ENCODE measurements at places on chromosomes 3 and 15. TPM values are rescaled to one million over a fixed set of nuclear protein-coding genes. Genes with fewer than 3 reads are reported as not detected.

The FAM107A gene
- total RNA-seq = not detected

The MYO5C gene
- total RNA-seq = under 0.01 TPM

The RYR3 gene
- total RNA-seq = 0.18 TPM

The PSTPIP1 gene
- 0.36 TPM for total RNA-seq

The FAM81A gene
- total RNA-seq = not detected

The SNX33 gene
- 12.7 TPM for total RNA-seq

- no peak overlapping the region for H3K4me3 ChIP-seq
- H3K36me3 ChIP-seq = peaks cover 2% of the 10 kb centered on the region
- H3K27ac ChIP-seq = no peak overlapping the region
- peak; percentile 61 for DNase-seq
Measured at GRCh38 chr3:37922721-37923568, 61.3 kb downstream of the CTDSPL start.

DNA sequence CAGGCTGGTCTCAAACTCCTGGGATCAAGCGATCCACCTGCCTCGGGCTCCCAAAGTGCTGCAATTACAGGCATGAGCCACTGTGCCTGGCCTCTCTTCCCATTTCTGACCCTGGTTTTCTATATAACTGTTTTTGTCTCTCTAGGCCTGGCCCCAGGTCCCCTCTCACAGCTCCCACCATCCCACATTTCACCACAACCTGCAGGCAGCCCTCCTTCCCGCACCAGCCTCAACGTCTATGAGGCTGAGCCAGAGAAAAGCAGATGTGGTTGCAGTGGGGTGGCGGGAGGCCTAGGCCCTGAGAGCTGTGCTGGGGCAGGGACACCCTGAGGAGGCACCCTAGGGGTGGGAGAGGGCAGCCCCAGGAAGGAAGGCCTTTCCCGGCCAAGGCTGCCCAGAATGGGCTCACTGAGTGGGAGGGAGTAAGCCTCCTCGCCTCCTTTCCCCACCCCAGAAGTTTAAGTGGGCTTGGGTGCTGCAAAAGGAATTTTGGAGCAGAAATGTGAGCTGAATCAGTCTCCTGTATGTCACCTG lies 99.7 kb downstream of the LSM3 start:
- DNase-seq = no peak

GRCh38 chr3:141392897-141393734 lies 24.8 kb downstream of the ZBTB38 start:
- peaks cover 25% of the 10 kb centered on the region for H3K36me3 ChIP-seq
- no peak for DNase-seq
- H3K27ac ChIP-seq = peak overlapping the region; percentile 56
- H3K27me3 ChIP-seq = no peaks in the 10 kb centered on the region
- H3K4me1 ChIP-seq = peaks cover 14% of the 10 kb centered on the region

- peak overlapping the region; percentile 12 for H3K4me3 ChIP-seq
- peak; percentile 52 for DNase-seq
- no peaks in the 10 kb centered on the region for H3K27me3 ChIP-seq
- peaks cover 18% of the 10 kb centered on the region for H3K4me1 ChIP-seq
- no peak overlapping the region for H3K27ac ChIP-seq
Measured at GRCh38 chr15:83108266-83109219, 1.1 kb downstream of the TM6SF1 start.

DNA sequence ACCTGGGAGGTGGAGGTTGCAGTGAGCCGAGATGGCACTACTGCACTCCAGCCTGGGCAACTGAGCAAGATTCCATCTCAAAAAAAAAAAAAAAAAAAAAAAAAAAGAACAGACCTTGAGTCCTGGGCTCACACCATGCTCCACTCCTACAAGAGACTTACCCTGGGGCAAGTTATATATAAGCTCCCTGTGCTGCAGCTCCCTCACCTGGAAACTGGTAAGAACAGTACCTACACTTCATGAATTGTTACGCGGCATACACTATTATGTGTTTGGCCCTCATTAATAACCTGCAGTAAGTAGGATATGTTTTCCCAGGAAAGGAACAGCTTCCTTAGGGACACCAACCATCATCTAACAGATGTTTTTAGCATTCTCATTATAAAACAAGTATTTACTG lies 119.6 kb downstream of the FMN1 start:
- no peak overlapping the region for H3K27ac ChIP-seq
- no peaks in the 10 kb centered on the region for H3K27me3 ChIP-seq
- no peak for DNase-seq

- H3K4me3 ChIP-seq = no peak overlapping the region
- peaks cover 30% of the 10 kb centered on the region for H3K4me1 ChIP-seq
- H3K27me3 ChIP-seq = no peaks in the 10 kb centered on the region
- H3K36me3 ChIP-seq = no peaks in the 10 kb centered on the region
Measured at GRCh38 chr3:112675349-112675748, 34.4 kb upstream of the CCDC80 start.

DNA sequence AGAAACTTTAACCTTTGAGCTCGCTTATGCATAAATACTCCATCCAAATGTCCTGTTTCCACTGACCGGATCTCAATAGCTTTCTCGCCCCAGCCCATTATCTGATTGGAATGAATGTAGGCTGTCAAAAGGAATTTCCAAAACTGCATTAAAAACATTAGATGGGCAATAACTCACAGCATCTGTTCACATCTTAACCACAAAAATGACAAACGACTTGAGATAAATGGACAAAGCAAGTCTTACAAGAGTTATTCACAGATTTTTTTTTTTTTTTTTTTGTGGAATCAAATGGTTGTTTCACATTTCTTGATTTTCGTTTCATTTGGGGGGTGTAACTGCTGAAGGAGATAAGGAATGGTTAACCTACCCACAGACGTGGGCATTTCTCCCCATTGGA lies 39.7 kb upstream of the SLC2A2 start:
- DNase-seq = no peak
- no peaks in the 10 kb centered on the region for H3K4me1 ChIP-seq
- no peak overlapping the region for H3K27ac ChIP-seq

GRCh38 chr3:64898941-64899340 lies 211.1 kb upstream of the ADAMTS9 start:
- H3K27ac ChIP-seq = no peak overlapping the region
- DNase-seq = peak; percentile 41
- H3K4me1 ChIP-seq = peaks cover 7% of the 10 kb centered on the region
- no peaks in the 10 kb centered on the region for H3K36me3 ChIP-seq

- no peak overlapping the region for H3K27ac ChIP-seq
- H3K36me3 ChIP-seq = no peaks in the 10 kb centered on the region
- DNase-seq = no peak
- no peaks in the 10 kb centered on the region for H3K27me3 ChIP-seq
- H3K4me1 ChIP-seq = no peaks in the 10 kb centered on the region
- no peak overlapping the region for H3K4me3 ChIP-seq
Measured at GRCh38 chr15:27589260-27589659, 509.9 kb downstream of the OCA2 start.

GRCh38 chr3:146241523-146242240 lies 9.2 kb downstream of the PLSCR4 start:
- no peak overlapping the region for H3K27ac ChIP-seq
- H3K4me3 ChIP-seq = no peak overlapping the region
- no peaks in the 10 kb centered on the region for H3K27me3 ChIP-seq

DNA sequence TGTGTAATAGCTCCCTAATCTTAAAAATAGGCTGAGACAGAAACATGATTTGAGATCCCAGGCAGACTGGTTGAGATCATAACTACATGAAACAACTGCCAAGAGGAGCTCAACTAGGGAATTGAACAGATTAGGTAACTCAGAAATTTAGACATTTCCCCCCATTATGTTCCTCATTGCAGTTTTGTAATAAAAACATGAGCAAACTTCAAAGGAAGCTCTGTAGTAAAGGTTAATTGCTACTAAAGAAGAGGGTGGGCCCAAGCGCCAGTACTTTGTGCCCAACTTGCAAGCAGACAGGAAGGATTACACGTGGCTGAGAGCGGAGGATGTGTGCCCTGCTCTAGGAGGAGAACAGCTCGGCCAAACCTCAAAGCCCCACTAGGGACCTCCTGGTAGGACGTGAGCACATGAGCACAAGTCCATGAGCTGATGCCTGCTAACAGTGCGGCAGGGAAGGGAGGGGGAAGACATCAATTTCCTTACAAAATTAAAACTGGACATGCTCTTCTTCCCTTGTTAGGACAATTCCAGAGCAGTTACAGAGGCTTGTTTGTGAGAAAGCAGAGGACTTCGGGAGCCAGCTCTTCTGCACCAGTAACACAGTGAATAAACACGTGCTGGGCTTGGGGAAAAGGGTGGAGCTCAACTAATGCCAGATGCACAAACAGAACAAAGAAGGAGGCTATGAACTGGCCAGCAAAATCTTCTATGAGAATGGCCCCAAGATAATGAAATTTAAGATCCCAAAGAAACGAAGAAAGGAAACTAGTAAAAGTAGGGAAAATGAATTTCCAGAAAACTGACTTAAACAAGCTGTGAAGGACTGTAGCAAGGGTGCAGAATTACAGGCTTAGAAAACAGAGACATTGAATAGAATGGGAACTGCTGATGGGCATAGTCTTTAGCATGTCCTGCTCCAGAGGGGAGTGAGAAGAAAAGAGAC lies 275.5 kb downstream of the MECOM start:
- H3K4me3 ChIP-seq = no peak overlapping the region
- no peak for DNase-seq
- no peaks in the 10 kb centered on the region for H3K4me1 ChIP-seq
- H3K36me3 ChIP-seq = no peaks in the 10 kb centered on the region
- H3K27ac ChIP-seq = no peak overlapping the region
- no peaks in the 10 kb centered on the region for H3K27me3 ChIP-seq

DNA sequence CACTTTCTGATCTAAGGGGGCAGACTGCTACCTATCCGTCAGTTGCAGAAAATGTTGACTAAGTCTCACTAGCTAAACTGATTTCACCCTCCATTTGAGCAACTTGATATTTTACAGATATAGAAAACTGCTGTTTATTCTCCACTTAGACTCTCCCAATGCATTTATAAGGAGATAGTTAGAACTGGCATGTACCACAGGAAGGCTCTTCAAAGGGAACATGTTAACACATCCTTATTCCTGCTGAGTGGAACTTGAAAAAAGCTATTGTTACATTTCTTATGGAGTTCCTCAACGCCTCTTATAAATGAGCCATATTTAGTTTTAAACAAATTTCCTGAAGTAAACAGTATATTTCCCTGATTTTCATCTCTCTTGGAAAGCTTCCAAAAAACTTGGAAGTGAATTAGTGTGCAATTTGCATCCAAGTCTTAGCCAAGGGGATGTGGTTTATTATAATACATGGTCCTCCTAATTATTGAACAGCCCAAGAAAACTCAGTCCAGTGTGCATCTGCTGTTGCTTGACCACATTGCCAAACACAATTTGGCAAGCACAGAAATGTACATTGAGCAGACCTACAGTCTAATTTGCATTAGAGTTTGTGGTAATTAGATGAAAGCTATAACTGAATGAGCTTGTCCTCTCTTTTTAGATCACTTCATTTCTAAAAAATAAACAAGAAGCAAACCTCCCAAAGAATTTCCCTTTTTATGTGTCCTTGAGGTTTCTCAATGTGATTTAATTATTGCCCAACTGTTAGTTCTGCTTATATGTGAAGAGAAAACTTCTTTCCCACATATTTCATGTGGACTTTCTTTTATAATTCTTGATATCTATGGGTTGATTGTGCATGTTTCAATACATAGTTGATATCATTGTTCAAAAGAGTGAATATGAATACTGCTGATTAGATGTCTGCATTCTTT lies 72.6 kb upstream of the DPH6 start:
- H3K4me3 ChIP-seq = no peak overlapping the region
- H3K4me1 ChIP-seq = peaks cover 2% of the 10 kb centered on the region
- DNase-seq = no peak
- H3K36me3 ChIP-seq = no peaks in the 10 kb centered on the region

GRCh38 chr3:53140847-53141845 lies 10.9 kb upstream of the RFT1 start:
- H3K36me3 ChIP-seq = no peaks in the 10 kb centered on the region
- H3K4me3 ChIP-seq = no peak overlapping the region
- H3K27me3 ChIP-seq = no peaks in the 10 kb centered on the region
- DNase-seq = peak; percentile 81
- H3K4me1 ChIP-seq = peaks cover 15% of the 10 kb centered on the region
- H3K27ac ChIP-seq = peak overlapping the region; percentile 13

All from IMR-90 (cell line).